Epithelial cell of proximal tubule (primary cell): ENCODE measurements at places on chromosomes 5 and 9. TPM values are rescaled to one million over a fixed set of nuclear protein-coding genes. Genes with fewer than 3 reads are reported as not detected.

The MORN5 gene
- total RNA-seq = not detected in 2 replicates

The CDKN2A gene
- 22.4 and 47.7 TPM in 2 replicates for total RNA-seq

The CARTPT gene
- not detected in 2 replicates for total RNA-seq

The GAS1 gene
- 1.7 and 3.3 TPM in 2 replicates for total RNA-seq

The SLC36A1 gene
- total RNA-seq = 2.4 and 4.6 TPM in 2 replicates

The PTTG1 gene
- total RNA-seq = 530 and 963 TPM in 2 replicates

The IER5L gene
- 43.2 and 50.8 TPM in 2 replicates for total RNA-seq

The SET gene
- total RNA-seq = 331 and 406 TPM in 2 replicates

The STPG3 gene
- not detected in 2 replicates for total RNA-seq

The C9orf43 gene
- total RNA-seq = 0.22 TPM in 1 of 2 replicates, not detected in the other

The CRB2 gene
- 0.14 and 0.35 TPM in 2 replicates for total RNA-seq

The WASHC1 gene
- total RNA-seq = 2.9 and 4.7 TPM in 2 replicates

The SOX30 gene
- 0.23 TPM in 1 of 2 replicates, not detected in the other for total RNA-seq

The WDR38 gene
- not detected in 2 replicates for total RNA-seq

The C5 gene
- 0.52 and 0.65 TPM in 2 replicates for total RNA-seq

The NR6A1 gene
- 1.1 and 2.0 TPM in 2 replicates for total RNA-seq

The CDKN2B gene
- total RNA-seq = 12.3 and 25.9 TPM in 2 replicates
